ENCODE measurements at places on chromosomes 1 and 21.

- no peak for DNase-seq
Observed at GRCh38 chr1:36297062-36297461, 9.1 kb upstream of the SH3D21 start.

DNA sequence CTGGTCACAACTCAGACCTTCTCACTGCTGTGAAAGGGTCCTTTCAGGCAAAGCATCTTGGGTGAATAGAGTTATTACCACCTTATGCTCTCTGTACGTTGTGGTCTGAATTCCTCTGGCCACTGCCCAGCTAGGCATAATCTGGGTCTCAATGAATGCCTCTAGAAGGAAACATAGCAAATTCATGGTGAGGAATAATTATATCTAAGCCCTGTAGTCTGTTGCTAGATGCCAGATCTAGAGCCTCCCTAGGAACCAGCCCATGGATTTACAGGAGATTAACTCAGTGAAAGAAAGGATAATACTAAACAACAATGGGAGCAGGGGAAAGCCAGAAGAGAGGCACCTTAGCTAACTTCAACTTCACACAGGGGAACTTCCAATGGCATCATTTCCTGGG is 2.4 kb upstream of the COL11A1 start:
- DNase-seq, result no peak

DNA sequence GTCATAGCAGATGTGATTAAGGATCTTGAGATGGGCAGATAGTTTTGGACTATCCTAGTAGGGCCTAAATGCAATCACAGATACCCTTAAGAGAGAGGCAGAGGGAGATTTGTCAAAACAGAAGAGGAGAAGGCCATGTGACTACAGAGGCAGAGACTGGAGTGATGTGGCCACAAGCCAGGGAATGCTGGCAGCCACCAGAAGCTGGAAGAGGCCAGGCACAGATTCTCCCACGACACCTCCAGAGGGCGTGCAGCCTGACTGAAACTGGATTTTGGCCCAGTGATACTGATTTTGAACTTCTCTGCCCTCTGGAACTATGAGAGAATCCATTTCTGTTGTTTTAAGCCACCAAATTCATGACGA is 52.1 kb upstream of the EPS8L3 start:
- no peak for DNase-seq

DNA sequence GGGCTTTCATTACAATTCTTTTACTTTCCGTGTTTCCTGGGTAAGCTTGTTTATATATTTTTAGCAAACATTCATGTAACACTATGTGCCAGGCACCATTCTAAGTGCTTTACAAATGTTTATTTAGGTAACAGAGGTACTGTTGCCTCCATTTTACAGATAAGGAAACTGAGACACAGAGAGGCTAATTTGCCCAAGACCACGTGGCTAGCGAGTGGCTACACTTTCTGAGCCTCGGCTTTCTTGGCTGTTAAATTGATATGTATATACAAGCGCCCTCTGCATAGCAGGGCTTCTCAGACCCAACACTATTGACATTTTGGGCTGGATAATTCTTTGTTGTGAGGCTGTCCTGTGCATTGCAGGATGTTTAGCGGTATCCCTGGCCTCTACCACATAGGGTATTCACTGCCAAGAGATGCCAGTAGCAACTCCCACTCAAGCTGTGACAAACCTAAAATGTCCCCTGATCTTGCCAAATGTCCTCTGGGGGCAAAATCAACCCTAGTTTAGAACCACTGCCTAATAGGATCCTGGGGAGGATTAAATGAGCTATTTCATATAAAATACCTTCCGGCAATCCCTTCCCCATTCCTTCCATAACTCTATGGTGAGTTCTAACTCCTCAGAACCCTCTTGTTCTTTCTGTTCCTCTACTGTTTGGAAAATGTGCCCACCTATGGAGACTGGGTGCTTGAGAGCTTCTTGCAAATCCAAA is 17.2 kb upstream of the ID3 start:
- no peak for DNase-seq

DNA sequence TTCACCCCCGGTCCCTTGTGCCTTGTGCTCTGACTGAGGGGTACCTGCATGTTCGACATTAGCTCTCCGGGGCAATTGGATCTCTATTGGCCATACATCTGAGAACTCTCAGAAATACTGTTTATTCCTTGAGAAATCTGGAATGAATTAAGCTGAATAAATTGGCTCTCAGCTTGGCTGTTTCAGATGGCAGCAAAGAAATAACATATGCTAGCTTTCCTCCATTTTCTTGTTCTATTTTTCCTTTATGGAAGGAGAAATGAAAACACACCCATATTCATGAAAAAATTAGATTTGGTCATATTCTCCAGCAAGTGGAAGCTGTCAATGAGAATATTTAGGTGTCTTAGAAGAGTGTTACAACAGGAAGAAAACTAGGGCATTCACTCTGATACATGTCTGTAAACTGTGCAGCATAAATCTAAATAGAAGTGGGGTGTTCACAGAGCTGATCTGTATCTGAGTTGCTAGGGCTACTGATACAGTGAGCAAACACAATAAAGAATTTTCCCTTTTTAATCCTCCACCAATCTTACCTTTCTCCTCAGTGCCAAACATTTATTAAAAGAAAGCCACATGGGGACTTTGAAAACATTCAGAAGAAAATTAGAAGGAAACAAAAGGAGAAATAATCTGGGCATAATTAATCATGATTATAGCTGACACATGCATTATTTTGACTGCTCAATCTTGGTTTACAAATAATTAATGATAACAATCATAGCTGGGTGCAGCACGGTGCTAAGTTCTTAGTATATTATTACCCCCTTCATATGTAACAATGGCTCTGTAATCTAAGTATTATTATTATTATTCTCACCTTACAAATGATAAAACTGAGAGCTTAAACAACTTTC is 671.9 kb upstream of the USP24 start:
- peak; percentile 9 for DNase-seq

GRCh38 chr1:206949208-206949607 is 2.9 kb upstream of the PIGR start:
- no peak for DNase-seq
